Adrenal gland (tissue), 19 donors: ENCODE measurements at places on chromosomes 5 and 9. TPM values are rescaled to one million over a fixed set of nuclear protein-coding genes. Genes with fewer than 3 reads are reported as not detected.

Gene CDH6
- 0.81 TPM for polyA plus RNA-seq

Gene RFESD
- 4.8 TPM for polyA plus RNA-seq

Gene LCN15
- not detected for polyA plus RNA-seq

Gene OR1J2
- polyA plus RNA-seq = not detected

Gene KIF12
- 0.10 TPM for polyA plus RNA-seq

Gene PCDHA2
- polyA plus RNA-seq = not detected

Gene KCNN2
- 184 TPM for polyA plus RNA-seq

Gene CDH9
- polyA plus RNA-seq = 0.15 TPM

Gene KIF4B
- polyA plus RNA-seq = not detected

Gene SYK
- 3.0 TPM for polyA plus RNA-seq

Gene C5
- polyA plus RNA-seq = 6.2 TPM

Gene RIGI
- 10.9 TPM for polyA plus RNA-seq

Gene MELK
- polyA plus RNA-seq = 0.24 TPM

Gene MROH2B
- polyA plus RNA-seq = not detected

Gene TEK
- polyA plus RNA-seq = 3.3 TPM
